Stimulated activated CD8-positive, alpha-beta memory T cell treated with anti-CD3 and anti-CD28 coated beads, Interleukin-4, amount 100 ng/mL, for 4 hours (primary cell): ENCODE measurements at places on chromosomes 3 and 15.

- DNase-seq = no peak
Observed at GRCh38 chr15:28169366-28169765, 70.3 kb upstream of the OCA2 start.

- DNase-seq = no peak
Observed at GRCh38 chr15:86506401-86506800, 426.7 kb downstream of the AGBL1 start.

- DNase-seq = no peak
Observed at GRCh38 chr3:134085034-134085775, 55.5 kb upstream of the SLCO2A1 start.

DNA sequence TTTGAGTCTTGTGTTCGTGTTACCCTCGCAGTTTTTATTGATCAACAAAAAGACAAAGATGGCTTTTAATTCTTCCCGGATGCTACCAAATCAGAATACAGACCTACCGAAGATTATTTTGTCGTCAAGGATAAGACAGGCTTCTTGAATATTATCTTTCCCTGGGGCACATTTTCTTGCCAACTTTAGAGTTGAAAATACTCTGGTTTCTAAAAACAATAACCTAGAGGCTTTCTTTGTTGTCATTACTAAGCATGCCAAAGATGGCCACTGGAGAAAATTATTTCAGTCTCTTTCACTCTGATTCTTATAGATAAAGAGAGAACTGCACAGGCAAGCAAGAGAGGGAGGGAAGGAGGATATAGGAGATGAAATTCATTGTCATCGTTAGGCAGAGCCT, 33.9 kb downstream of the OXNAD1 start:
- DNase-seq = no peak

DNA sequence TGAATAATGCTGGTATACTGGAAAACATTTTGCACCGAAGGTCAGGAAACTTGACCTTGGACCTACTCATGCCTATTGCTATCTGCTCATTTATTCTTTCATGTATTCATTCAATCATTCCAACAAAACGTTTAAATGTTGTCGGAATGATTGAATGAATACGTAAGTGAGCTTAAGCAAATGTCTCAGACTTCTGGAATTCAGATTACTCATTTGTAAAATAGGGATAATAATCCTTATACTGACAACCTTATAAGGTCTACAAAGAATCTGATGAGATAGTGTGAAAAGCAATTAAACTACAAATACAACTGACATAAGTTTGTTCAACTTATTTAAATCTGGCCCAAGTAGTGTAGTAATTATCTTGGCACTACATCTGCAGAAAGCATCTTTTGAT, 288.7 kb downstream of the WDR72 start:
- DNase-seq = no peak

- no peak for DNase-seq
Observed at GRCh38 chr15:29675791-29676301, 146.4 kb downstream of the TJP1 start.

GRCh38 chr3:59286791-59287531, 237.1 kb upstream of the CFAP20DC start:
- no peak for DNase-seq

DNA sequence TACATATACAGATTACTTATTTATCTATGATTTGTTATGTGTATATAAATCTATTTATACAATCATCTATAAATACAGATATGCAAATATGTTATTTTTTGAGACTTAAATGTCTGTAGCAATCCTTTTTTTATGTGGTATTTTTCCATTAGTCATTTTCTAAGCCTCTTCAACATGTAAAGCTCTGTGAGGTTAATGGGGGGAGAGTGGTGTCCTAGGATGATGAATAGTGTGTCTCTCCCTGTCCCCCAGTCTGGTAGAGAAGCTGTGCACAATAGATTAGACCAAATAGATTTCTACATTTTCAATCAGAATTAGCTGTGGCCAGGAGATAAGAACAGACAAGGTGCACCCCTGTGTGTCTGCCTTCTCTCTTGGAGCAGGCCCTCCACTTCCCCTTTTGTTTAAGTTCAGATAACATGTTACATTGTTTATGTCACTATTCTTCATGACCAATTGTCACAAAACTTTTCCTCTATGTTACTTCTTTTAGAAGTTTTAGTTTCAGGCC, 453.9 kb downstream of the LPP start:
- DNase-seq = no peak

GRCh38 chr3:128278761-128279600, 125.7 kb downstream of the EEFSEC start:
- no peak for DNase-seq

GRCh38 chr3:117310536-117310935, 601.0 kb downstream of the TUSC7 start:
- no peak for DNase-seq

DNA sequence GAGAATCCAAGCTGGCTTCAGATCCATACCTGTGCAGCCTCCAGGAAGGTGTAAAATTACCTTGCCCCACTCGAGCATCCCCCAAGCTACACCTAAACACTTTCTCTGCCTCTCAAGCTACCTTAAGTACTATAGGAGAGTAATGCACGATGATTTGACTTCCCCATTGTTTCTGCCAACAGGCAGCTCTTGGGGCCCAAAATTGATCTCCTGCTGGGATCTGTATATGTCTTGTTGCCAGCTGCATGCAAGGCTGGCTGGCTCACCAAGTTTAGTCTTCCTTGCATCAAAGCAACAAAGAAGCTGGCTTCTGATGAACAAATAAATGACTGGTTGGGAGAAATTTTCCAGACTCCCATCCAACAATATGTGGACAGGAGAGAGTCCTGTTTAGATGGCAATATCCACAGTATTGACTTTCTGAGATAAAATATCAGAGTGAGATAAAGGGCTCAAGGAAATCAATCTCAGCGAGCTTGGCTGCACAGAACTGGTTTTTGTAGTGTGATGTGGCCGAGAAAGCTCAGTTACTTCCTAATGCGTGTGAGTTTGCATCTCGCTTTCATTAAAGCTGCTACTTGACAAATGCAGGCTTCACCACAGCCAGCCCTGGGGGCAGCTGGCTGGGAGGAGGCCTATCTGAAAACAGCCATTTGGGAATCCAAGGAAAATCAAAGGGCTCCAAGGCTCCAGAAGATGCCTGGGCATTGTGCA, 140.7 kb downstream of the MINAR1 start:
- DNase-seq = no peak

GRCh38 chr15:90956274-90957030, 1.8 kb downstream of the RCCD1 start:
- DNase-seq = peak; percentile 24

DNA sequence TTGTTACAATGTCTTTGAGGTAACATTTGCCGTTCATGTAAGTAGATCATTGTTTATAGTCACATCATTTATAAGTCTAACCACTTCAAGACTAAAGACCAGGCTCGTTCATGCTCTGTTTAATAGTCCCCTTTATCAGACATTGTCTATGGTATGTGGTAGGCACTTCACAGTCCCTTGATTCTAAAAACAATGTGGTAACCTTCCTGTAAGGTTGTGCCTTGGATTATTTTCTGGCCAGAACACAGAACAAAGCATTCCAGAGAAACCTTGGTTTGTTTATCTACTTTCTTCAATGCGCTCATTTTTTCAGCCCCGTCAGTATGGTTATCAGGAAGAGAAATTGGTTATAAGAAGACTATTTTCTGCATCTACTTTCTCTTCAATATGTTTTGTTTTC, 16.3 kb upstream of the ST3GAL6 start:
- no peak for DNase-seq

GRCh38 chr3:169846458-169847193, 23.1 kb downstream of the LRRC31 start:
- no peak for DNase-seq

DNA sequence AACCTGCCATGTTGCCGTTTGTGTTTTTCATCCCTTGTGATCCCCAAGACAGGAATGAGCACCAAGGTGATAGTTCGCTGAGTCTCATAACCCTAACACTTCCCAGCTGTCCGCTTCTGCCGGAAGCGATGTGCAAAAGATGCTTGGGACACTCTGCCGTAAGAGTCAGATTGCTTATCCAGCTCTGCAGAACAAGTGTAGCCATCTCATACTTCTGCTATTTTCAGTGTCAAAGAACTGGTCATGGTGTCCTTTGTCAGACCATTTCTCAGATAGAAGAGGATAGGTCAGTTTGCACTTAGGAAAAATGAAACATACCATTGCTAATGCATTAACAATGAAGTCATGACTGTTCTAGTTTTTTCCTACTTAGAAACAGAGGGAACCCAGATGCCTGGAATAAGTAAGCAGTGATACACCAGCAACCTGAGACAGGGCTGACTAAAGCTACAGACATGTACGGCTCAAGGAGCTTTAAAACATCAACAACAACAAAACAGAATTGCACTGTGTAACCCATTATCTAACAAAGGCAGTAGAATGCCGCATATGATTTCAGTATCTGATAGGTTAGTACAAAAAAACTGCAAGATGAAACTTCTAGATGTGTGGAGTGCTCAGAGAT, 134.0 kb upstream of the IL12A start:
- DNase-seq = no peak

- no peak for DNase-seq
Observed at GRCh38 chr3:151537726-151538125, 76.9 kb upstream of the IGSF10 start.

DNA sequence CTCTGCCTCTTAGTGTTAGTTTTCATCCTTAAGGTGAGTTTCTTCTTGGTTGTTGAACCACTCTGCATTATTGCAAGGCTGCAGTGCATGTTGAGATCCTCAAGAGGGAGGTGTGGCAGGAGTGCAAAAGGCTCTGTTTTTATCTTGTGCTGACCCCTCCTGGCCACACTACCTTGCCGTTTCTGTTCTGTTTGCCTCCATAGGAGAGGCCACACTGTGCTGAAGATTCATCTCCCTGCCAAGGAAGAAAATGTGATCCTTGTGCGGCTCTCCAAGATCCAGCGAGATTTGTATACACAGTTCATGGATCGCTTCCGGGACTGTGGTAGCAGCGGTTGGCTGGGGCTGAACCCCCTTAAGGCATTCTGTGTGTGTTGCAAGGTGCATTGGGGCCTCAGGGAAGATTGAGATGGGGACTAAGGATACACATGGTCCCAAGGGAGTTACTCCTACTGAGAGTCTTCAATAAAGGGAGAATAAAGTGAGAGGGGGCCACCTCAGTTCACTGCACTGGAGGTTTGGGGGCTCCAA, 33.0 kb upstream of the TEX264 start:
- no peak for DNase-seq

- no peak for DNase-seq
Observed at GRCh38 chr3:127961124-127961523, 46.1 kb downstream of the KBTBD12 start.

- DNase-seq = no peak
Observed at GRCh38 chr3:20458994-20459716, 273.1 kb upstream of the SGO1 start.

DNA sequence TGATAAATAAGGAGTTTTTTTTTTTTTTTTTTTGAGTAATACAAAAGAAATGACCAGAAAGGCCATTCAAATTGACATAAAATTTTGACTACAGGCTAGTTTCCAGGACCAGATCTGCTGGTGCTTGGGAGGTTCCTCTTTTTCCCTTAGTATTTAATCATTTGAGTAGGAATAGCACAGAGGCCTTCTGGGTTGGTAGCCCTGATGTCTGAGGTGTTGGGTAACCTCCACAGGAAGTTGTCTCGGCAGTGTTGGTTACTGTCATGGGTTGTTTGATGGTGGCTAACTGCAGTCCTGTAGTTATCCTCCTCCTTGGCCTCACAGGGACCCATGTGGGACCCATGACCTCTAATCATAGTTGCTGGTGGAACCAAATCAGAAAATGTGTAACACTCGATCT, 91.1 kb downstream of the USP13 start:
- no peak for DNase-seq

DNA sequence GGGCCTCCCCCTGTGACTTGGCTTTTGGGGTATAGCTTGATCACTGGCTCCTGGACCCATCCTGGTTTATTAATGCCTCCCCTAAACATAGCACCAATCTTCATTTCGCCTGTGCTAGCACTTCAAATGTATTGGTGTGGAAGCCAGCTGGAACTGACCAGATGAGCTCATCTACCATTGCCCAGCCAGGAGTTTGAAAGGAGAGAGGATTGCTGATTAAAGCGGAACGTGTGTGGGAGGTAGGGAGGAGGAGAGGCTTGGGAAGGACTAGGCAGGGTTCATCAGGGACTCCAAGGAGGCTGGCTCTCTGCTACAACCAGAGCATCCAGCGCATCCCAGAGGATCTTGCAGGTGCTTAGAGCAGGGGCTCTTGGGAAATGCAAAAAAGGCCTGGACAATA, 34.4 kb upstream of the TLE3 start:
- DNase-seq = no peak

DNA sequence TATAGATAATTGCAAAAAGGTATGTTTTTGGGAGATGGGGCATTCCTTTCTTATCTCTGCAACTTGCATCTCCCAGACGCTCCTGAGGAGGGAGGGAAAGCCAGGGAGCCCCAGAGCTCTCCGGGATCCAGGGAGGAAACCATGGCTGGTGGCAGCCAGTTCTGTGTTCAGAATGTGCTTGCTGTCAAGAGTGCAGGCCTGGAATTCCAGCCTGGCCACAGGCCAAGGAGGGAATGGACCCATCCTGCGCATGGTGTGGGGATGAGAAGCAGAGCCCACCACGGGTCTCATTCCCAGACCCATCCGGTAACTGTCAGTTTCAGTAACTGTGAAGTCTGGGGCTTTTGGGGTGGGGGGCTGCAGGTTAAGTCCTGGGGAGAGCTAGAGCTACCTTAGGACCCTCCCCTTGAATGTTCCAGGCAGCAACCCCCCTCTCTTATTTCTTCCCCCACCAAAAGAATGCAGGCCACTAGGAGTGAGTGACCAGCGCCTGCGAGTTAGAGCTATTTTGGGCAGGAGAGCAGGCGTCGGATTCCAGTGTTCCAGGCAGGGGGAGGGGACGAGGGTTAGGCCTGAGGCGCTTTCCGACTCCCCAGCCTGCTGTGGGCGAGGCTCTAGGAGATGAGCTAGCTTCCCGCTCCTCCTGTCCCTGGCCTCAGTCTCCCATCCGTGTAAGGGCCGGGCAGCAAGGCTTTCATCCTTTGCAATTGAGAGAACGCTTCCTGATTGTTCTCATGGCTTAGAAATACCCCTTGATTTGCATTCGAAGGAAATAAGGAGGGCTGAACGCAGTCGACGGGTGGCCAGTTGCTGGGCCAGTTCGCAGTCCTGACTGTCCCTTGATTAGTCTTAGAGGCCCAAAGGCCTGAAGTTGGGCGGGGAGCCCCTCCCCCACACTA, 781 bp upstream of the DAG1 start:
- DNase-seq = no peak

DNA sequence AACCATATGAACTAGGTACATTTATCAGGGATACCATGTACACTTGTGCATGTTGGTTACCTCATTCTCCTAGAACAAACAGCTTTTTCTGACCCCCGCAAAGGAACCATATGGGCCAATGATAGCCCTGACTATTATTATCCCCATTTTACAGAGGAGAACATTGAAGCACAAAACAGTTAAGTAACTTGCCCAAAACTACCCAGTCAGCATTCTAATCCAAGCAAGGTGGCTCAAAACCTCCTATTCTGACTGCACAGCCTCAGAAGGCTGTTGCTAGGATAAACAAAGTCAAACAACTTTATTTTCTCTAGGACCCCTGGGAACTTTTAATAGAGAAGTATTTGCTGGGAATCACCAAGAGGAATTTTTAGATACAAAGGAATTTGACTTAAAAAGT, 36.7 kb downstream of the CFAP44 start:
- no peak for DNase-seq
